H1 (cell line): ENCODE measurements at places on chromosomes 7 and 10. TPM values are rescaled to one million over a fixed set of nuclear protein-coding genes. Genes with fewer than 3 reads are reported as not detected.

The HABP2 gene
- total RNA-seq = not detected in 2 replicates

The WEE2 gene
- total RNA-seq = not detected in 2 replicates

The SPDYE11 gene
- total RNA-seq = not detected in 2 replicates

GRCh38 chr7:17506095-17506494 lies 207.6 kb downstream of the AHR start:
- no peak for DNase-seq

- DNase-seq = no peak
Observed at GRCh38 chr10:9868499-9868898, 1149.2 kb upstream of the CELF2 start.

GRCh38 chr10:100575585-100576281 lies 40.0 kb downstream of the HIF1AN start:
- no peak for DNase-seq

DNA sequence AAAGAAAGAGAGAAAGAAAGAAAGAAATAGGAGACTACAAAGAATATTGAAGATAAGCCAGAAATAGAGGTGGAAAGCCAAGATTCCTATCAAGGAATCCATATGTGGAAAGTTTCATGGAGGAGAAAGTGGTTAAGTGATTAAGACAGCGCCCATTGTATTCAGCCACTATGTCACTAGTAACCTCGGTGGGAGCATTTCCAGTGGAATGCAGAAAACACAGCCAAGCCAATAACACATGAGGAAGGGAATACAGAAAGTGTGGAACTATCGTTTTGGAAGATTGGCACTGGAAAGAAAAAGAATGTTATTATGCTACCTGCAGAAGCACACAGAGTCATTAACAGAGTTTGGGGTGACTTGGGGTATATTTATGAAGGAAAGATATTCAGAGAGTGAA lies 2.7 kb downstream of the MGAM2 start:
- DNase-seq = no peak

DNA sequence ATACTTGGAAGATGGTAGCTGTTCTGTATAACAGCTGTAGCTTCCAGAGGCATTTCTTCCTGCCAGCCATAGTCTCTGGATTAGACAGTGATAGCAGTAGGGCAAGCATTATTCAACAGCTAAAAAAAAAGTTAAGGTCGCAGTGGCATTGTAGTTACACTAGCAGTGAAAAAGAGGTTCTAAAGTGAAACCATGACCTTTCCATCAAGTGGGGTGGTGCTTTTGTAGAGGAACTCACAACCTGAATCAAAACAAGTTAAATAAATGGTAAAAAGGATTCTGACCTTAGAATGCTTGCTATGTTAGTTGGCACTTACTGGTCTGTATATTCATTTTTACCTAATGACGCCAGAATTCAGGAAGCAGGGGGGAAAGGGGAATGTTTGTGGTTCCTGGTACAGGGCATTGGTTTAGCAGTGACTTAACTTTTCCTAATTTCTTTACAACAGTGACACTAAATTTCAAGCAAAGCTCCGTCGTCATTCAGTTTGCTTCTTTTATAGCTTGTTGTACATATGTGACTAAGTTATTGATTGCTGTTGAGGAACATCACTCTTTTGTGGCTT lies 55.0 kb downstream of the GBF1 start:
- DNase-seq = no peak

DNA sequence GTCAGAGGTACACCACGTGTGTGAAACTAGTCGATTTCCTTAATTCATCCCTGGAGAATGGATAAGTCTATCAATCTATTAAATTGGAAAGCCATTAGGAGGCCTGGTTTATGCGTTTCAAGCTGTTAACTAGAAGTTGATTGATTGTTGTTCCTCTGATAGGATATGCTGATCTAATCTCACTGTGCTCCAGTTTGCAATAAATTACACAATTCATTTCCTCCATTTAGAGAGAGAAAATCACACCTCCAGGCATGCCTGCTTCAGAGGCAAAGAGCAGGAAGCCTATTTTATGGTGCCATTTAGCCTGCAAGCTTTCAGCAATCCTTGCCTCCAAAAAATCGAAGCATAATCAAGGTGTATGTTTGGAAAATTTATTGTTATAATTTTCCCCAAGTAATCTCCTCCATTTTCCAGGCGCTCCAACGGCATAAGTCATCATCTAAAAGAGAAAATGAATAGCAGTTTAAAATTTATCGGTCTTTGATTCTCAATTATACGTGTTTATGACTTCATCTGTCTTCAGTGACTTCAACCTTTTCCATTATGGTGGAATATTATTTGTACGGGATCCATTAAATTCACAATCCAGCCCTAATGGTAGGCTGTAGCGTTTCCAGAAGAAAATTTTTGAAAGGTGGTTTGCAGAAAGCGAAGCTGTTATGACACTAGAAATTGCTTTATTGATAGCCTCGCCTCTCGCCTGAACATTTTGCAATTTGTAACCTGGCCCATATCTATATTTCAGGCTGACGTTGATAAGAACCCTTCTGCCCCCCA lies 42.9 kb upstream of the HMX3 start:
- DNase-seq = no peak

GRCh38 chr7:159114981-159115380 lies 29.7 kb downstream of the VIPR2 start:
- DNase-seq = no peak
